Activated T-helper 9 cell treated with anti-CD3 and anti-CD28 coated beads, Interleukin-2, amount 50 U/mL, for 16 hours (primary cell): ENCODE measurements at places on chromosomes 2 and 18.

- peak; percentile 19 for DNase-seq
These were observed 650.4 kb downstream of the RNF144A start for GRCh38 chr2:7567646-7568045.

DNA sequence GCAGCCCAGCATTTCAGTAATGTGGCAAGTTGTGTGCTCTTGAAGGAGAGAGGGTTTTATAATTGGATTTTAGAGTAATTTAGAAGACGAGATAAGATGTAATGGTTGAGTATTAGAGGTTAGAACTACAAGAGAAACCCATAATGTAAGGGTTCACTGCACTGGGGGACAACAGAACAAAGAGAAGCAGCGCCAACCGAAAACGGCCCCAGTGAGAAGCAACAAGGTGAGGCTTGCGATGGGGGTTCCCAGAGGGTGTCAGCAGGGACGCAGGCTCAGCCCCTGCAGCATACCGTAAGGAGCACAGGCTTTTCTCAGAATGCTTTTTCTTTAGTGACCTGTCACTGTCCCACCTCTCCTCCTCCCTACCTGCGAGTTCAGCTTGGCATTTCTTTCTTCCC is 183.9 kb upstream of the ETAA1 start:
- no peak for DNase-seq

DNA sequence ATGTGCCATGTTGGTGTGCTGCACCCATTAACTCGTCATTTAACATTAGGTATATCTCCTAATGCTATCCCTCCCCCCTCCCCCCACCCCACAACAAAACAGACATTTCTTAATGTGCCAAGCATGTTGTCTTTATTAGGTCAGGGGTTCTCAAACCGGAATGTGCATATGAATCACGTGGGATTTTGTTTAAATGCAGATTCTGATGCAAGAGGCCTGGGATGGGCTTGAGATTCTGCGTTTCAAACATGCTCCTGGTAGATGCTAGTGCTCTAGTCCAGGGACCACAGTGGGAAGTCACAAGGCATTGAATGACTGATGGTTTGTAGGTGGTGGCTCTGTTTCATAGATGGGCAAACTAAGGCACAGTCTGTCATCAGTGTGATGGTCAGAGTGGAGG is 184.7 kb downstream of the SMAD7 start:
- DNase-seq = no peak

DNA sequence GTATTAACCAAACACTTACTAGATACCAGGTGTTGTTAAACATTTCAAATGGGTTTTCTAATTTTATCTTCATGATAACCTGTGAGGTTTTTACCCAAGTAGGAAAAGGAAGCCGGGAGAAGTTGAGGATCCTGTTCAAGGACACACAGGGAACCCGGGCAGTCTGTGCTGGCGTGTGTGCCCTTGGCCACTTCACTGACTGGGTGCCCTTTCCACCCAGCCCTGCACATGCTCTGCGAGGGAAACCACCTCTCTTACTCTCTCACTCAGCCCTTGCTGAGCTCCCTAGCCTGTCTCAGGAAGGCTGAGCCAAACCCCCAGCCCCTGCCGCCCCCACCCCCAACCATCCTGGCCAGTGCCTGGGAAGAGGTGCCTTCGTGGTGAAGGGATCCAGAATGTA is 51.8 kb downstream of the TEX44 start:
- DNase-seq = no peak

- DNase-seq = no peak
These were observed 1929.8 kb upstream of the LRRTM1 start for GRCh38 chr2:82234283-82234874.

DNA sequence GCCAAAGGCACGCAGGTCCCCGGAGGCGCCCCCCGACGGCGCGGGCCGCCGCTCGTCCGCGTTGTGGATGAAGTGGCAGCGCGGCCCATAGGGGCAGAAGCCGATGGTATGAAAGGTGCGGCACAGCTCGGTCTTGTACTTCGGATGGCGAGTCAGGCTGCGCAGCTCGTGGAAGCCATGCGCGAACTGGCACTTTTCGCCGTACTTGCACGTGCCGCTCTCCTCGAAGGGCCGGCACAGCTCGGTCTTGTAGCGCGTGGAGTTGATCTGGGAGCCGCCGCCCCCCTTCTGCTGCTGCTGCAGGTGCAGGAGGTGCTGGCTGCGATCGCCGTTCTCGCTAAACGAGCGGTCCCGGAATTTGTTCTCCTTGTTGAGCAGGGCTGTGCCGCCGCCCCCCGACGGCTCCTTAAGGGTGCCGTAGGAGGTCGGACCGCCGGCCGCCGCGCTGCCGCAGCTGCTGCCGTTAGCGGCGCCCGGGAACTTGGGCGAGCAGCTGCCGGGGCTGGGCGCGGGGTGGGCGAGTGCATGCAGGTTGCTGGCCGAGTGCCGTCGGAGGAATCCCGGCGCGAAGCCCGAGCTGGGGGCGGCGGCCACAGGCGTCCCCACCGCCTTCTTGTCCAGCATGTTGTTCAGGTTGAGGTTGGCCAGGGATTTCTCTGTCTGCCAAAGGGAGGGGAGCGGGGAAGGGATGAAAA is 1.2 kb downstream of the ZFP36L2 start:
- peak; percentile 46 for DNase-seq

DNA sequence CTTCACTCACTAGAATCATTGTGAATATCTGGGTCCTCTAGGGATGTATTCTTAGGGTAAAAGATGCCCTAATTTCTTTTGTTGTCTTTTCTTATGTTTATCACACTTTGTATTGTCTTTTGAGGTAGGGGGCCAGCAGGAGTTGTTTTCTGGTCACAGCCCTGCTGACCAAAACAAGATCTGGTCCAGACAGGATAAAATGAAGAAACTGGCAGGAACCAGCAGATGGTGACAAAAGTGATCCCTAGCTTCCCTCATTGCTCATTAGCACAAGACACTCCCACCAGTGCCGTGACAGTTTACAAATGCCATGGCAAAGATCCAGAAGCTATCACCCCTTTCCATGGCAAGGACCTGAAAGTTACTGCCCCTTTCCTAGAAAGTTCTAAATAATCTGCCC is 81.7 kb upstream of the CCDC85A start:
- DNase-seq = no peak

DNA sequence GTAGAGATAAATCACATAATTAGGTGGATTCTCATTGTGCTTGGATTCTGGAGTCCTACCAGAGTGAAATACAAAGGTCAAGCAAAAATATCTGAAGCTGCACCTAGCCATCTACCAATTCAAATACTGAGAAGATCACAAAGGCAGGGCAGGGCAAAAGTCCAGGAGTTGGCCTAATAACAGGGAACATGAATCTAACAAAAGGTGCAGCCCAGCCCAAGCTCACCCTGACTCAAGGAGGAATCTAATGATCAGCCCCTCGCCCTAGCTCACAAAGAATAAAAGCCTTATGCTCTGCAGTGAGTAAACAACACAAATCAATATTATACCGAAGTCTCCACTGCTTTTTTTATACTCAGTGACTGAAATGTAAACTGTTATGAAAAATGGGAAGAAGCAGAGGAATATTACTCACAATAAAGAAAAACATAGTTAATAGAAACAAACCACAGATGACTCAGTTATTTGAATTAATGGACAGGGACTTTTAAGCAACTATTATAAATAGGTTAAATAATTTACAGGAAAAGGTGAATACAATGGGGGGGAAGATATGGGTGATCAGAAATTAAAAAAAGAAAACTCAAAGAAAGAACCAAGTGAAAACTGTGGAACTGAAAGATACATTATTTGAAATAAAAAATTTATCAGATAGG is 49.5 kb downstream of the ANTXR1 start:
- no peak for DNase-seq

GRCh38 chr2:191280834-191281756 is 35.9 kb downstream of the MYO1B start:
- no peak for DNase-seq

DNA sequence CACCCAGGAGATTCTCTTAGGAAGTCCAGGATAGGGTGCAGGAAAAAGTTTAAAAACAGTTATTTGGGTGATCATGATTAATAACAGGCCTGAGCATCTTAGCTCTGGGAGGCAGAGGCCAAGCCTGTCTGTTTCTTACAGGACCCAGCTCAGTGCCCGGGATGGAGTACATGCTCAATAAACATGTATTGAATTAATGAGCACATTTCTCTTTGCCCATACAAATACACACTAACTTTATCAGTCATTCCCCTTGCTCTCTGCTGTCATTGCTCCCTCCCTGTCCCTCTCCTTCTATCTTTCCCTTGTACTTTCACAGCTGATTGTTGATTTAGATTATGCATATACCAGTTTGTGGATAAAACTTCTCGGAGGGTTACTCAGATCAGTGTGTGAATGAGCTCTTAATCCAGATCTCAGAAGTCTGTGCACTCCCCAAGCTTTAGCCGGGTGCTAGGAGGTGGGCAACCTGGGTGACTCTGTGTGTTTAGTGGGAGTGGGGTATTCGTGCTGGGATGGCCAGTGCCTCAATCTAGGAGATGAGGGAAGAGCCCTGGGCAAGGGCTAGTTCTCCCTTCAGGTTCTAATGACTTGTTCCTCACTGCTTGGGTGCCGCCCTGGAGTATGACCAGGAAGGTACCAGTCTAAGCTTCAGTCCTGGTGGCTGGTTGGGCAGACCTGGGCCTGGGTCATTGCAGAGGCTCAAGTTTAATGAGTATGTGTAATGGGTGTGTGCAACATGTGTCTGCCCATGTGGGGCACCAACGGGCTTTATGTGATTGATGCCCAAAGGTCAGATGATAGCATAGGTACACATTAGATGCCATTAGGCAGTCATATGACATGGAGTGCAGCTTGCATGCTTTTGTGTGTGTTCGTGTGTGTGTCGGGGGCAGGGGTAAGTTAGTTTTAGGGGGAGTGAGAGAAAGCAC is 10.6 kb downstream of the EMX1 start:
- DNase-seq = no peak

- DNase-seq = no peak
These were observed 65.1 kb upstream of the ODC1 start for GRCh38 chr2:10513201-10513600.

DNA sequence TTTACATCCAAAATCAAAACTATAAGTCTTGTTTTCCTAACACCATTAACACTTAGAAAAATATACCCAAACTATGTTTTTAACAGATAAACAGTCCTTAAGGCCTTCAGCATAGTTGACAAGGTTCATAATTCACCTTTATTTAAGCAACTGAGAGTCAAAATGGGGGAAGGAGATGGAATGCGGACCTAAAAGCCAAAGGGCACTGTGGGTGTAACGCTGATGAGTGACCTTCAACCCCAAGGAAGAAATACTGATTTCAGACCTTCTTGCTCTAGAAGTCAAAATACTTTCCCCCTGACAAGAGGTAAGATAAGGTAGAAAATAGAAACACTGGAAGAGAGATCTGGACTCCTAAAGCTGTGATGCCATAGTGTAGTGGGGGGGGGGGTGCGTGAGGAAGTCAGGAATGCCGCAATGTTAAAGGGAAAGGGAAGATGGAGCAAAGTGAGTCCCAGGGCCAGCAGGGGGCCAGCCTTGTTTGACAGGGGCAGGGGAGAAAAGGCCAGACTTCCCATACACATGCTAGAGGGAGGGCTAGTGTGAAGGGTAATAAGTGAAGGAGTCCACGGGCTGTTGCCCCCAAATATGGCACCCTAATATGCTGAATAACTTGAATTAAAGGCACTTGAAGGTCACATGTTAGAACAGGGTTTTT is 31.4 kb downstream of the CCDC93 start:
- DNase-seq = no peak

DNA sequence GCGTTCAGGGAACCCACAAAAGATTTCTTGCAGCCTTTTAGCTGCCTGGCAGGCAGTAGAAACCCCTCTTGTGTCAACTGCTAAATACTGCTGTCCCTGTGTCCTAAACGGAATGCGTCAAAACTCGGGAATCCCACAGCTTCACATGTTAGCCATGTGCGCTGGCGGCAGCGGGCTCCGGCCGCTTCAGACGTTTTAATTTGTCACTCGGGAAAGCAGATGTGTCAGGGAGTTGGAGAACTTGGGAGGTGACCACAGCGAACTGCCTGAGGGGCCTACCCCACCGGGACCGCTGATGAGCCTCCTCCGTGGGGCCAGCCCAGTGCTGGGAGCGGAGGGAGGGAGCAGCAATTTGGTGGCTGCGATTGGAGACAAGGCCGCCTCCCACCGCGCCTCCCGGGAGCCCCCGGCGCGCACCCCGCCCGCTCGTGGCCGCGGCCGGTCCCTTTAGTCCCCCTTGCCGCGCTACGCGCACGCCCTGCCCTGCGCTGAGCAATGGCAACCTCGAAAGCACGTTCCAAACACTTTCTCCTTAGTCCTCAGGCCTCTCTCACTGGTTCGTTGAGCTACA is 146.1 kb upstream of the SATB2 start:
- DNase-seq = no peak

DNA sequence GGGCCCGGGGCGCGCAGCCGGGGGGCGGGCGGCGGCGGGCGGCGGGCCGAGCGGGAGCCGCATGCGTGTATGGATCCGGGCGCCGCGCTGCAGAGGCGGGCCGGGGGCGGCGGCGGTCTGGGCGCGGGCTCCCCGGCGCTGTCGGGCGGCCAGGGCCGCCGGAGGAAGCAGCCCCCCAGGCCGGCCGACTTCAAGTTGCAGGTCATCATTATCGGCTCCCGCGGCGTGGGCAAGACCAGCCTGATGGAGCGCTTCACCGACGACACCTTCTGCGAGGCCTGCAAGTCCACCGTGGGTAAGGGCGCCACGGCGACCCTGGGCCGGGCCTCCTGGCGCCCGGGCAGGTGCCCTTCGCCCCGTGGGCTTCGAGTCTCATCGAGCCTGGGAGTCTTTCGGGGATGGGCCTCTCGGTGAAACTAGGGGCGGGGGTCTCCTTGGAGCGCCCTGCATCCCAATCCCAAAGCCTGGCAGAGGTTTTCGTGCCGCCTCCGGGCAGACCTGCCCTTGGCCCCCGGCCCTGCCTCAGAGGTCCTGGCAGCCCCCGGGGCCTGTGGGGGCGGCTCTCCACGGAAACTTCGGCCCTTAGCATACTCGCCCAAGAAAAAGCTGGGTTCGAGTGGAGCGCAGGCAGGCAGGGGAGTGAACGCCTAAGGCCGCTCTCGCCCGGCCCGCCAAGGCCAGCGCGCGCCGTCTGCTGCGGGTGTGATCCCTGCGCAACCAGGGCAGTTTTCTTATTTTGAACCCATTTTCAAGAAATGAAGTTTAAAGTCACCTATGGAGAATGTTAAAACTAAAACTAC is 622 bp downstream of the RAB12 start:
- peak; percentile 12 for DNase-seq

- no peak for DNase-seq
These were observed 786.6 kb upstream of the CDH2 start for GRCh38 chr18:28963481-28963880.

- no peak for DNase-seq
These were observed 8.2 kb upstream of the CCDC195 start for GRCh38 chr2:224724331-224724730.

- no peak for DNase-seq
These were observed 99.1 kb downstream of the SH3BP4 start for GRCh38 chr2:235050980-235051351.

- no peak for DNase-seq
These were observed 391.5 kb upstream of the KCNJ3 start for GRCh38 chr2:154307007-154307406.

DNA sequence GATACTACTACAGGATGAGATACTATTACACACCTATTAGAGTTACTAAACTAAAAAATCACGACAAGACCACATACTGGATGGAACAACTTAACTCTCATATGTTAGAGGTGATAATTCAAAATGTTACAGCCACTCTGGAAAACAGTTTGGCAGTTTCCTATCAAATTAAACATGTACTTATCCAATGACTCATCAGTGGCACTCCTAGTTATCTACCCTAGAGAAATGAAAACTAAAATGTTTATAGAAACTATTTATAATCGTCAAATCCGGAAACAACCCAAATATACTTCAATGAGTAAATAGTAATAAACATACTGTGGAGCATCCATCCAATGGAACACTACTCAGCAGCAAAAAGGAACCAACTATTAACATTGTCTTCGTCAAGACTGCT is 137.0 kb upstream of the RBBP8 start:
- no peak for DNase-seq
